ENCODE measurements at places on chromosomes 11 and 22.

GRCh38 chr11:8066036-8066910 lies 14.7 kb upstream of the TUB start:
- no peak for DNase-seq

GRCh38 chr11:118139578-118139977 lies 13.0 kb downstream of the SCN4B start:
- no peak for DNase-seq

- DNase-seq = no peak
Measured at GRCh38 chr11:35146074-35146521, 7.1 kb downstream of the CD44 start.

- DNase-seq = no peak
Measured at GRCh38 chr22:37047006-37047405, 4.5 kb upstream of the KCTD17 start.

DNA sequence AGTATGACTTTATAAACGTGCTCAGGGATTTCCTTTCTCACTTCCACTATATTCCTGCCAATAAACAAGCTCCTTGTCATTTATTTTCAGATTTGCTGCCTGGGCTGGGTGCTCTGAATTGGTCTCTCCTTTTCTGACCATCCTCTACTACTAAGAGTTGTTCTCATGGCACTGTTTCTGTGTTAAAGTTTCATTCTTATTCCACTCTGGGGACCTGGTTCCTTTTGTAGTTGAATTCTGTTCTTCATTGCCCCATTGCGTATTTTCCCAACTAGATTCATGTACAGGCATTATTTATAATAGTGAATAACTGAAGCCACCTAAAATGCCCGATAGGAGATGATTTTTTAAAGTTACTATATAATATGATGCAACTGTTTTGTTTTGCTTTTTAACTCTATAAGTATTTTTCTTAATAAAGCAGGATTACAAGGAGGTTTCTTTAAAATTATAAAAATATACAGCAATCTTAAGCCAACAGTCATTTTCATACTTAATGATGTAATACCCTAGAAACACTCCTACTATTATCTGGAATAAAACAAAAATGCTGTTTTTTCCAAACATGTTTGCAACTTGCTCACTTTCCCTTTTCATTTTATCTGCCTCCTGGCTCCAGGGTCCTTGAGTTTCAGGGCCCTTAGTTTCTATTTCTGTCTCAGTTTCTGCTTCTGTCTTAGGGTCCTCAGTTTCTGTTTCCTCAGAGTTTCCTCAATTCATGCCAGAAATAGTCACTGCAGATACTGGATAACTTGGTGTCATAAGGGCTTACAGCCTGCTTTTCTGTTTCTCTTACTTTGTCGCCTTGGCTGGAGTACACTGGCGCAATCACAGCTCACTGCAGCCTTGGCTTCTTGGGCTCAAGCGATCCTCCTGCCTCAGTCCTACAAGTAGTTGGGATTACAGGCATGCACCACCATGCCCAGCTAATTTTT lies 9.8 kb upstream of the FUT4 start:
- DNase-seq = no peak

- DNase-seq = no peak
Measured at GRCh38 chr11:35594680-35595079, 23.6 kb upstream of the FJX1 start.

DNA sequence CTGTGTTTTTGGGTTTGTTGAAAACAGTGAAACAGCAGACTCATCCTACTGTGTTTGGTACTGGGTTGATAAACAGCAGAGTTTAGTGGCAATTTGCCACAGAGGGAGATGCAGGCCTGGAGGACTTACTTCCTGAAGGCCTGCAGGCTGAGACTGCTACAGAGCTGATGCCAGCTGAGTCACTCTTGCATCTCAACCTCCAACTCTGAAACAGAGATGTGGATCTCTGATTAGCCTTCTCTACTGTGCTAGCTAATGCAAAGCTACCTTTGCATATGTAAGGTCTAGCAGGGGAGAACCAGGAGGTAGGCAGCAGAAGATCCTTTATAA lies 14.3 kb downstream of the ATP5MG start:
- no peak for DNase-seq

DNA sequence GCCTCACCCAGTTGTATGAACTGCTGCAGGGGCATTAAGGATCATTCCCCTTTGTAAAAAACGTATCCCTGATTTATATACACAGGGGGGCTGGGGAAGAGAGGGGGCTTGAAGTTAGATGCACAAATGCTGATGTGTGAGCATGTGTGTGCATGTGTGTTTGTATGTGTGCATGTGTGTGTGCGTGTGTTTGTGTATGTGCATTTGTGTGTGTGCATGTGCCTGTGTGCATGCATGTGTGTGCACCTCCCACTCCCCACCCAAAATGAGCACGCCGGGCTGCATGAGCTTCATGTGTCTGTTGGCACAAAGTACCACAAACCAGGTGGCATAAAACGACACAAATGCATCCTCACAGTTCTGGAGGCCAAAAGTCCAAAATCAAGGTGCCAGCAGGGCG lies 1315.2 kb downstream of the TBC1D22A start:
- no peak for DNase-seq

DNA sequence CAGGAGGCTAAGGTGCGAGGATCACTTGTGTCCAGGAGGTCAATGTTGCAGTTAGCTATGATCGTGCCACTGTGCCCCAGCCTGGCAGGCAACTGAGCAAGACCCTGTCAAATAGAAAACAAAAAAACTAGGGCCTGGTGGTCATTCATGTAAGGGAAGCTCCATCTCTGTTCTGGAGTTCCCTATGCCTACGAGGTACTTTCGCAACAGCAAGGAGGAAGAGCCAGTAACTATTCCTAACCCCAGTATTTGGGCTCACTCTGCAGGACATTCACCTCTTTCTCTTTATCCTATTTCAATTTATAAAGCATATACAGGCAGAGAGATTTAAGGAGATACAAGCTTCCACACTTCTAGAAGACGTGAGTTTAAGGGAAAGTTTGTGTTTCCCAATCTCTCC lies 46.6 kb downstream of the RDX start:
- DNase-seq = no peak

DNA sequence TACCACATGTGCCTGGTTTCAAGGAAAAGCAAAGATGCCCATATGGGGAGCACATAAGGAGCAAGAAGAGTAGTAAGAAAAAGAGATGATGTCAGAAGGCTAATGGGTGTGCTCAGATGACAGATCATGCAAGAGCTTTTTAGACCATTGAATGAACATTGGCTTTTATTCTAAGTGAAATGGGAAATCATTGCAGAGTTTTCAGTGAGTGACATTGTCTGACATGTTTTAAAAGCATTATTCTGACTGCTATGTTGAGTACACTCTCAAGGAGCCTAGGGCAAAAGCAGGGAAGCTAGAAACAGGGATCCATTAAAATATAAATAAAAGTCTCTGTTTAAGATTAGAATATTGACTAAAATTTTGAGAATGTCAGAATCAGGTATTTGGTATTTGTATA lies 133.6 kb downstream of the METTL15 start:
- no peak for DNase-seq

DNA sequence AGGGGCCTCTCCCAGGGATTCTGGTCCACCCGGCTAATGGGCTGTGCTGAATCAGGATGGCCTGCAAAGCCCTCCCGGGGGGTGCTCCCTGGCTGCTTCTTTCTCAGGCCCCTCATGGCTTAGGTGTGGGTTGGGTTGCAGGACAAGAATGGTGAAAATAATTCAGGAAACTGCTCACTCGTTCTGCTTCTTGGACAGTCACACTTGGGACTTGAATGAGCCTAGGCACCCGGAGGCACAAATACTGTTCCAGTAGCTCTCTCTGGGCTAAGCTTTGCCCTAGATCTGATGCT lies 83.2 kb downstream of the TRIM29 start:
- no peak for DNase-seq

DNA sequence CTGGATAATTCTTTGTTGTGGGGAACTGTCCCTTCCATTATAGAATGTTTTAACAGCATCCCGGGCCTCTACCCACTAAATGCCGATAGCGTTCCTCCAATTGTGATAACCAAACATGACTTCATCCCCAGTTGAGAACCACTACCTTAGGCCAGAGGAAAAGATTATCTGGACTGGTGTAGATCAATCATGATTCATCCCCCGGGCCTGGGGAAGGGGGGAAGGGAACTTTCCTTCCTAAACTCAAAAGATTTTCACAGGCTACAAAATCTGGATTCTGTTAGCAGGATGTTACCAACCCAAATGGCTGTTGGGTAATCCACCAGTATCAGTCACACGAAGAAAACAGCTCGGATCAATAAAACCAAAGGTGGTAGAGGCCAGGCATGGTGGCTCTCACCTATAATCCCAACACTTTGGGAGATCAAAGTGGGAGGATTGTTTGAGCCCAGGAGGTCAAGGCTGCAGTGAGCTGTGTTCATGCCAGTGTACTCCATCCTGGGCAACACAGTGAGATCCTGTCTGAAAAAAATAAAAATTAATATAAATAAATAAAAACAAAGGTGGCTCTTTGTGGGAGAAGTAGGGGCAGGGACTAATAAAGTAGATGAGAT lies 10.1 kb downstream of the CTR9 start:
- no peak for DNase-seq

DNA sequence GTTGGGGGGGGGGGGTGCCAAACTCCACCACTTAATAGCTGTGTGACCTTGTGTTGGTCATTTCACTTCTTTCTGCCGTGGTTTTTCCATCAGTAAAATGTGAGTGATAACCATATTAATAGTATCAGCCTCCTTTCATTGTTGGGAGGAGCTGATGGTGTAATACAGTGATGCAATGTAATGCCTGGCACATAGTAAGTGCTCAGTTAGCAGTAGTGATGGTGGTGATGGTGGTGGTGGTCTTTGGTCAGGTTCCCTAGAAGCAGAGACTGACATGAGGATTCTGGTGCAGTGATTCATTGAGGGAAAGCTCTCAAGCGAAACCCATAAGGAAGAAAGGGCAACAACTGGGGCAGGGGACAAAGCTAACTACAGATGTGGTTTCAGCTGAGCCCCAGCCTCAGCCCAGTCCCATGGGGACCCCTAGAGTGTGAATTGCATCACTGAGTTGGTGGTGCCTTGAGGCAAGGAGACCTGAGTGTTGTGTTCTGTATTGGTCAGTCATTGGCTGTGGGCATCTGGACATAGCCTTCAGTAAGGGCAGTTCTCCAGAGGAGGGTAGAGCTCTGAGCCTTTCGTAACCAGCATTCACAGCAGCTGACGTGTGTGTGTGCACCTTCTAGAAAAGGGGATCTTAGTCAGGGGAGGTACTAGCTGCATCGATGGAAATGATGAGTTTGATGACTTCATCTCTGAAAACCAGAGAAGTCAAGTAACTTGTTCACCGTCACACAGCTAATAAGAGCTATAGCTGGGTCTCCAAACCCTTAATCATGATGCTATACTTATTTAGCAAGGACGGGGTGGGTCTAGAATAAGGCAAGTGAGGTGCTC lies 93.6 kb upstream of the CRYBB3 start:
- DNase-seq = no peak

GRCh38 chr22:37633089-37633624 lies 6.3 kb upstream of the SH3BP1 start:
- no peak for DNase-seq

DNA sequence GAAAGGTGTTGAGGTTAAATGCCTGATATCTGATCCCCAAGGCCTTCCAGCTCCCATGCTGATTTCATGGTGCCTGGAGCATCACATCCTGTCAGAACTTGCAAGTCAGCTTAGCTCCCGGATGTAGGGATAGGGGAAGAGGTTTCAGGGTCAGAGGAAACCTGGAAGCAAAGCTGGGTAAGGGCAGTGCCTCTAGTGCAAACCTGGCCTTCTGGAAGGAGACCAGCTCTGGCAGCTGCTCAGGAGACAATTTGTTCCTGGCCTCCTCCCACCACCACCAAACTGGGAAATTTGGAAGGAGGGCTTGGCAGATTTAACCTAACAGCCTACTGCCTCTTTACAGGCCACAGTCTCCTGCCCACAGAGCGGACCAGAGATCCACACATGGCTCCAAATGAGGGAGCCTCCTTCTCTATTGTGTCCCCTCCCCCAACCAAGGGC lies 9.2 kb upstream of the TSKU start:
- DNase-seq = no peak

- DNase-seq = no peak
Measured at GRCh38 chr22:17013396-17014100, 5.5 kb upstream of the GAB4 start.

- no peak for DNase-seq
Measured at GRCh38 chr22:24119476-24119875, 61.8 kb upstream of the SUSD2 start.

- DNase-seq = no peak
Measured at GRCh38 chr22:42791721-42792452, 65.2 kb downstream of the ARFGAP3 start.

DNA sequence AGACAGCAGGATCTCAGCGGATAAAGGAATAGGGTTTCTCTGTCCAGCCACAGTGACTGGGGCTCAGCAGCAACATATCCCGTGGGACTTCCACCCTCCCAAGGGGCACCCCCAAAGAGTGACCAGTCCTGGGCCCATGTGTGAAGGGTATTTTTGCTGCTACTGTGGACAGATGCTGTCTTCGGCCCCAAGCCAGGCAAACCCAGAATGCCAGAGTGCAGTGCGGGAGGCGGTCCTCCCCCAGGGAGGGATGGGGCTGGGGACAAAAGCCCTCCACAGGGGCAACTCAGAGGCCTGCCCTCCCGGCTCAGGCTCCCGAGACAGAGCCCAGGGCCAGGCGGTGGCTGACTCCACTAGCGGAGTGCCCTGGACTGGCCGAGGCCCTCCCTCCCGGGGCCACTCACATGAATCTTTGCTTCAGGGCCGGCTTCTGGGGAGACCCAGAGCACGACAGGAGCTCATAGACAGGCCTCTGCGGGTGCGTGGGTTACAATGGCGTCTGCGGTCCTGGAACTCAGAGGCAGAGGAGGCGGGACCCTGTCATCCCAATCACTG lies 34.7 kb upstream of the WNT7B start:
- DNase-seq = no peak

- DNase-seq = no peak
Measured at GRCh38 chr11:28992996-28993395, 884.8 kb downstream of the METTL15 start.

- no peak for DNase-seq
Measured at GRCh38 chr11:34977089-34977912, 60.9 kb downstream of the PDHX start.

DNA sequence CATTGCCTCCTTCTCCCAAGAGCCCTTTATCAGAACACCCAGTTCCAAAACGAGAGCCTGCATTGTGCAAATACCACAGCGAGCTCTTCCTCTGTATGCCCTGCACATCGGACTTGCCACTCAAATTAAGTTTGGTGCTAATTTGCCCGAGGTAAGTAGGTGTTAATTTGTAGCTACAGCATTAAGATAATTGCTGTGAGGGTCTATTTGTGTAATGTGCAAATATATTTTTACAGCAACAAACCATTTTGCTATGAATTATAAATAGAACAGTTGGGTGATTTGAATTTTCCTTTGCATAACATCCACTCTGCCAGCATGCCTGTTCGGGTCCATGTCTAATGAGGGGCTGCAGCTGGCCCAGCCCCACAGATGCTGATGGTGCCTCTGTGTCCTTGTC lies 8.1 kb downstream of the ARHGAP8 start:
- no peak for DNase-seq

- DNase-seq = no peak
Measured at GRCh38 chr22:28232204-28232603, 313.1 kb upstream of the PITPNB start.

- no peak for DNase-seq
Measured at GRCh38 chr11:63277345-63277943, 34.0 kb upstream of the SLC22A25 start.
